Cerebellum (tissue), 4 donors: ENCODE measurements at places on chromosomes 6 and 20. TPM values are rescaled to one million over a fixed set of nuclear protein-coding genes. Genes with fewer than 3 reads are reported as not detected.

The FOXS1 gene
- 1.8 TPM for total RNA-seq

The ESF1 gene
- total RNA-seq: 16.8 TPM

The SEMG1 gene
- total RNA-seq: not detected

The TRIM31 gene
- not detected for total RNA-seq

The PDE10A gene
- total RNA-seq: 41.5 TPM

The MLIP gene
- total RNA-seq: 6.3 TPM

The TMEM74B gene
- 6.4 TPM for total RNA-seq

The PTP4A1 gene
- 54.4 TPM for total RNA-seq

The ZSCAN31 gene
- 10.6 TPM for total RNA-seq

The CYP39A1 gene
- 8.5 TPM for total RNA-seq

The DTNBP1 gene
- 7.3 TPM for total RNA-seq

The PSORS1C1 gene
- not detected for total RNA-seq

The GJA10 gene
- not detected for total RNA-seq

The EBF4 gene
- total RNA-seq: 6.2 TPM

The EFCAB8 gene
- not detected for total RNA-seq

The PCNA gene
- 52.4 TPM for total RNA-seq

The DLK2 gene
- 6.2 TPM for total RNA-seq

The OR2B6 gene
- total RNA-seq: not detected

The CLPSL2 gene
- total RNA-seq: not detected

DNA sequence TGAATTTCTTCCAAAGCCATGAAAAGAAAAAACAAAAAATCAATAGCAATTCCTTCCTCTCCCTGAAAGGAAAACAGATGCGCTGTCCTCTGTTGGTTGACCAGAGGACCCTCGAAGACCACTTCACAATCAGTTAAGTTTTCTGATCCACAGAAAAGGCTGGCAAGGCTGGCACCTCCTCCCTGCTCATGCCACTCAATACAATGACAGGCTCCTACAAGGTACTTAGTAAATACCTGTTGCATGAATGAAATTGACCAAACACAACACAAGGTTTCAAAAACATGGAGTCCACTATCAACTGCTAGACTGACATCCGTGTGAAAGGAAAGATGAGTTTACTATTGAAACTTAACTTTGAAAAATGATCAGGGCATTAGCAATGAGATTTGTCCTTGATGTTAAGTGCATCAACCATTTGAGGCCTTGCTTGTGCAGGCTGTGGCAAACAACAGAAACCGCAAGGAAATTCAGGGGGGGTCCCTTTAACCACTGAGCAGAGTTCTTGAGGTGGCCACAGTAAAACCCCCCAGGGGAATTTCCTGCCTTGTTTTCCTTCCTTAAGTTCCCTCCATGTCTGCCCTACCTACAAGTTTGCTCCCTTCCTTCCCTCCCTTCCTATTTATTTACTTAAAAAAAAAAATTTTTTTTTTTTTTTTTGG lies 27.9 kb upstream of the RTF2 start:
- no peak for DNase-seq

DNA sequence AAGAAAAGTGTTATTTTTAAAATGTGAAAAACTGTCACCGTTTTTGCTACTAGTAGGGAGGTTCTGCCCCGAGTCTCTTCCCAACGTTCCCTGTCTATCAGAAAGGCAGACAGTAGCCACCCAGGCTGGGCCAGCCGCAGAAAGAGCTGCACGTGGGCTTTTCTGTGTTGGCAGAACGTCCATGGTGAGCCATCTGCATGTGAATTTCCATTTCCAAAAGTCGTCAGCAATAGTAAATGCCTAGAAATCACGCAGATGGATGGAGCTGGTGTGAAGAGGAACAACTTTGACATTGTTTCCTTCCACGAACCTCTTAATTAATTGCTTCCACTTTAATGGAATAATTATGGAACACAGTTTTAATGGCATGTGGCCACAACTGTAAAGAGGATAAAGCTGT lies 97.5 kb downstream of the FAM120B start:
- peak; percentile 86 for DNase-seq

DNA sequence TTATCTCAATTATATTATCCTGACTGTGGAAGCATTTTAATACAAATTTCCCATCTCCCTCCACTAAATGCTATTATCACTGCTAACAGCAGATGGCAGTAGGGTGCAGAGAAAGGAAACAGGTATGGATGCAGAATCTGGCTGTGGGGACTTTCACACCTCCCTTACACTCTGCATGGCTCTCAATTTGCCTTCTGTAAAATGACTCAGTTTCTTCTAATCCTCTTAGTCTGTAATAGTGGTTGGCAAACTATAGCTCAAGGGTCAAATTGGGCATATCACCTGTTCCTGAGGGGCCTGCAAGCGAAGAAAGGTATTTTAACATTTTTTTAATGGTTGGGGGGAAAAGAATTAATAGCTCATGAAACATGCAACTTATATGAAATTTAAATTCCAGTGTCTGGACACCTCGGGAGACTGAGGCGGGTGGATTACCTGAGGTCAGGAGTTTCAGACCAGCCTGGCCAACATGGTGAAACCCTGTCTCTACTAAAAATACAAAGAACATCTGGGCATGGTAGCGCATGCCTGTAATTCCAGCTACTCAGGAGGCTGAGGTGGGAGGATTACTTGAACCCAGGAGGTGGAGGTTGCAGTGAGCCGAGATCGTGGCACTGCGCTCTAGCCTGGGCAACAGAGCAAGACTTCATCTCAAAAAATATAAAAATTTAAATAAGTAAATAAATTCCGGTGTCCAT lies 83.5 kb downstream of the ZMYND8 start:
- peak; percentile 85 for DNase-seq

GRCh38 chr20:25547063-25547462 lies 38.3 kb downstream of the NINL start:
- no peak for DNase-seq

DNA sequence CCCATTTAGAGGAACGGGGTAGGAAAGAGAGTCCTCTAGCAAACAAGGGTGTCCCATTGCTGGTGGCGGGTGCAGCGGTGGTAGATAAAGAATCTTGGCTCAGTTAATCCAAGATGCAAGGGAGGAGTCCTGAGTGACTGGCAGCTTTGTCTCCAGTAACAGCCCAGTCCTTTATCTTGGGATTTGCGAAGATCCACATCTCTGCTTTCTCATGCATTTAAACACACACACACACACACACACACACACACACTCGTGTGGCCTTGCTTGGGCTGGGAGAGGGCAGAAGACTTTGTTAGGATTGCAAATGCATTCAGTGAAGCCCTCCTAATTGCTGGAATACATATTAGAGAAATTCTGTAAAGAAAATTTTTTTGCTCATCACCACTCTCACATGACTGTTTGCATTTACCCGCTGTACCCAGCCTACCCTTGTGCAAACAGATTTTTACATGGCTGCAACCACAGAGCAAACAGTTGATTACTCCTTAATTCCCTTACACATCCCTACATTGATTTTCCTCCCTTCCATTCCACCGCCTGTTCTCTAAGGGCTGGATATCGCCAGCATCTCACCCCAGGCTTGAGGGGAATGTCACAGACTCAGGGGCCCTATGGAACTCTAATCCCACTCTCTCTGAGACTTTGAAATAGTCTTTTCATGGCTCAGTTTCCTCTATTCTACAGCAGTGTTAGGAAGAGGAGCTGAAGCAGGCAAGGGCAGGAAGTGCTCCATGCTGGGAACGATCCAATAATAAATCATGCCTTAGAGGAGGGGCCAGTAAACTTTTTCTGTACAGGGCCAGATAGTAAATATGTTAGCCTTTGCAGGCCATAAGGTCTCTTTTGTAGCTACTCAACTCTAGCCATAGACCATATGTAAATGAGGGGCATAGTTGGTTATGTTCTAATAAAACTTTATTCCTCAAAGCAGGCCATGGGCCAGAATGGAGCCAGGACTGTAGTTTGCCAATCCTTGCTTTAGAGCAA lies 3.5 kb downstream of the C6orf132 start:
- no peak for DNase-seq

DNA sequence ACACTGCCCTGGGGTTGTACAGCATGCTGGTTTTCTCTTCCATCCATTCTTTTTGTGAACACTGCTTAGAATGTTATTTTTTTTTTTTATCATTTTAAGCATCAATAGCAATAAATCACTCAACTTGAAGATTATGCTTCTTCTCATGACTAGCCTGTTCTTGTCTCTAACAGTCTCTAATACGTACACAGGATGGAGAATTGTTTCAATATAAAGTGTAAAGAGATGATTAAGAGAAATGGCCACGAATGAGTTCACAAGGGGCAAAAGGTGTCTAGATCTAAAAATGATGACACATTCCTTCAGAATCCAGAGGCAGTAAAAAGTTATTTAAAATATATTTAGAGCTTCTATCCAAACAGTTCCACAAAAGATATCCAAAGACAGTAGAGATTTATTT lies 390.2 kb downstream of the HDGFL1 start:
- no peak for DNase-seq

- DNase-seq: no peak
Measured at GRCh38 chr6:112032728-112033127, 21.2 kb upstream of the CCN6 start.

- DNase-seq: no peak
Measured at GRCh38 chr6:70280400-70280853, 22.5 kb downstream of the COL9A1 start.

DNA sequence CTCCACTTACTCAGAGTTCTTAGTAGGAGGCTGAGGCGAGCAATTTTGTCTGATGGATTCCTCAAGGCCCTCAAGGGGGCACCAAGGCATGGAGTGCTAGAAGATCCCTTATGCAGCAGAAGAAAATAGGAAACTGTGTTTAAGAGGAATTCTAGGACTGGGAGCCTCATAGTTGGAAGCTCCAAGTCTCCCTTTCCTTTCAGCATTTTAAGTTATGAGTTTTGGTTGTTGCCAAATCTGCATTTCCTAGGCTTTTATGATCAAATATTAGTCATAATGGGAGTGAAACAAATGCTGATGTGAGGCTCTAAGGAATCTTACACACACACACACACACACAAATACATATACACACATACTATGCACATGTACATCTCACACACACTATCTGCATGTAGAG lies 714.0 kb downstream of the UTRN start:
- DNase-seq: no peak

- no peak for DNase-seq
Measured at GRCh38 chr6:3235486-3235885, 8.0 kb upstream of the TUBB2B start.

GRCh38 chr6:48280035-48280620 lies 169.1 kb upstream of the PTCHD4 start:
- no peak for DNase-seq

DNA sequence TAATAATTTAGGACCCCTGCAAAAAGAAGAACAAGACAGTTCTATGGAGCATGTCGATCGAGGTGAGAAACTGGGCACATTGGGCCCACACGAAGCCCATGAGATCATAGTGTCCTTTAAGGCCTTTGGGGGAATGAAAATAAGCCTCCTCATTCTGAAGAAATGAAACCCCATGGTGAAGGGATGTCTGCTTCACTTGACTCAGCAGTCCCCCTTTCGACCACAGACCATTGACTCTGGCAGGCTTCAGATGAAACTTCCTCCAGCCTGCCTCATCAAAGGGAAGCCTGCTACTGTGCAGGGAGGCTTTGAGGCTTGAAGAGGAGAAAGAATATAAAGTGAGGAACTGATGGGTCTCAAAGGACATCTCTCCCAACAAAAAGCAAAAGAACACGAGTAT lies 144.2 kb upstream of the FBXL4 start:
- DNase-seq: no peak

GRCh38 chr6:117496383-117496990 lies 14.0 kb downstream of the DCBLD1 start:
- no peak for DNase-seq

GRCh38 chr6:20661721-20662120 lies 127.5 kb downstream of the CDKAL1 start:
- no peak for DNase-seq

GRCh38 chr6:69881322-69882151 lies 15.2 kb downstream of the COL19A1 start:
- DNase-seq: no peak

- DNase-seq: no peak
Measured at GRCh38 chr6:36413489-36414480, 26.3 kb upstream of the ETV7 start.

DNA sequence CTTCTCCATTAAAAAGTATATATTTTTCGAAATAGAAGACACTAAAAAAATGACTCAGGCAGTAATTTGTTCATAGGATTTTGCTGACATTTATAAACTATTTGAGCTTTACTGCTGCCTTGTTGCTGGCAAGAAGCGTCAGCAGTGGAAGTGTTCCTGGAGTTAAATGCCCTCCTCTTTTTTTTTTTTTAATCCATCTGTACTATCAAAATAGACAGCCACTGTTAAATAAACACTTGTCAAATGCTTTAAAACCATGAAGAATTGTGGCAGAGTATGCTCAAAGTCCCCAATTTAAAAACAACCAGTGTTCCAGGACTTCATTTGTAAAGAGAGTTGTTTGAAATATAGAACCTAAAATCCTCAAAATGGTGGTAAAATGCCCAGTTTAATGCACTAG lies 253.8 kb downstream of the NKAIN2 start:
- no peak for DNase-seq

GRCh38 chr20:14617123-14617522 lies 279.7 kb upstream of the FLRT3 start:
- DNase-seq: no peak

- DNase-seq: no peak
Measured at GRCh38 chr20:31841928-31842327, 3.5 kb downstream of the FOXS1 start.

DNA sequence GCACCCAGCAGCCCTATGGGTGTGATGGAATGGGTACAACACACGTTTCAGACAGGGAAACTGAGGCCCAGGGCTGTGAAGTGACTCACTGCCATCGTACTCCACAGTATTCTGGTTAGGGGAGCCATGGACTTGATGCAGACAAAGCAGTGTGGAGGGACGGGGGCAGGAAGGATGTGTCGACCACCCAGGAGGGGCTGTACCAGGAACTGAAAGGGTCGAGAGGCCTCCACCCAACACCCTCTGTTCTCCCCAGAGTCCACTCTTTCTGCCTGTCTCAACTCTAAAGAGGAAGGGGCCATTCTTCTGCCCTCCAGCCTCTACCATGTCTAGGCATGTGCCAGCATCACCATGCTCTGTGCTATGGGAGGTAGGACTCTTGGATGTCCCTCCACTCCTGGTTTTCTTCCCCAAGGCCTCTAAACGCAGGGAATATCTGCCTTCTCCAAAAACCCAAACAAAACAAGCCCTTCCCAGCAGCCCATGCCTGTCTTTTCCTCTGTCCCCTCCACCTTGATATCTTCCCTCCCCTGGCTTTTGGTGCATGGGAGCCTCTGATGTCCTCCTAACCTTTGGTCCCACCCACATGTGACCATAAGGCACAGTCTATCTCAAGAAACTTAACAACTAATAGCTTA lies 7.4 kb downstream of the SLC22A1 start:
- DNase-seq: no peak

- peak; percentile 65 for DNase-seq
Measured at GRCh38 chr20:23078351-23079015, 7.6 kb downstream of the CD93 start.

- peak; percentile 60 for DNase-seq
Measured at GRCh38 chr6:89630488-89630887, 8.1 kb downstream of the LYRM2 start.

- DNase-seq: no peak
Measured at GRCh38 chr20:41352666-41353065, 12.0 kb downstream of the LPIN3 start.

GRCh38 chr6:157376706-157377230 lies 4.2 kb upstream of the ZDHHC14 start:
- no peak for DNase-seq
